ENCODE measurements at places on chromosomes 2 and 18.

DNA sequence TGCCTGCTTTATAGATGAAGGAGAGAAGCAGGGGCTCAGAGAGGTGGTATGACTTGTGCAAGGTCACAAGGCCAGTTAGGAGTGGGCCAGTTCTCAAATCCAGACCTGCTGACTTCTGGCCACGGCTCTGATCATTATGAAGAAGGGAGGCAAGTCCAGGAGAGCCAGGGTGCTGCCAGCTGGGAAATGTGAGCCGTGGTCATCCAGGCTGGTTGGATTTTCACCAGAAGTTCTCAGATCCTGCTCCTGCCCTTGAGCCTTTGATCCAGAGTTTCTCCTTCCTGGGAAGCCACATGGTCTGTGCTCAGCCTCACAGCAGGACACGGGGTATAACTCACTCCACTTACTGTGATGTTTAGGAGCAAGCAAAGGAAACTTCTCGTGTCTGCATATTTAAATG lies 239.9 kb downstream of the KLHL29 start:
- no peak for DNase-seq

DNA sequence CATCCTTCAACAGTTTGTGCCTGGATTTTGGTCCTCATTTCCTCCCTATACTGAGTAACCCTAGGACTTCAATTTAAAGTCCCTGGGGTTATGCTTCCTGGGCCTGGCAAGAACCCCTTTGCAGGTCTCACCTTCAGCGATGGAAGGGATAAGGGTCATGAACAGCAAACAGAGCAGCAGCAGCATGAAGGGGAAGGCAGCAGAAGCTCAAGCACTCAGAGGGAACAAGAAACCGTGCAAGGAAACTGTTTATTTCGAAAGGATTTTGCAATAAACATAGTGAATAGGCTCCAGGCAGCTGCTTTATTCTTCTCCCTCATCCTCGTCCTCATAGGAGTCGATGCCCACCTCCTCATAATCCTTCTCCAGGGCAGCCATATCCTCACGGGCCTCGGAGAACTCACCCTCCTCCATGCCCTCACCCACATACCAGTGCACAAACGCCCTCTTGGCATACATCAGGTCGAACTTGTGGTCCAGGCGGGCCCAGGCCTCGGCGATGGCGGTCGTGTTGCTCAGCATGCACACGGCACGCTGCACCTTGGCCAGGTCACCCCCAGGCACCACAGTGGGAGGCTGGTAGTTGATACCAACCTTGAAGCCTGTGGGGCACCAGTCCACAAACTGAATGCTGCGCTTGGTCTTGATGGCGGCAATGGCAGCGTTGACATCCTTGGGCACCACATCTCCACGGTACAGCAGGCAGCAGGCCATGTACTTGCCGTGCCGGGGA lies 2.8 kb upstream of the TUBA4B start:
- DNase-seq = no peak

GRCh38 chr2:212984129-212984528 lies 167.3 kb downstream of the IKZF2 start:
- DNase-seq = no peak

DNA sequence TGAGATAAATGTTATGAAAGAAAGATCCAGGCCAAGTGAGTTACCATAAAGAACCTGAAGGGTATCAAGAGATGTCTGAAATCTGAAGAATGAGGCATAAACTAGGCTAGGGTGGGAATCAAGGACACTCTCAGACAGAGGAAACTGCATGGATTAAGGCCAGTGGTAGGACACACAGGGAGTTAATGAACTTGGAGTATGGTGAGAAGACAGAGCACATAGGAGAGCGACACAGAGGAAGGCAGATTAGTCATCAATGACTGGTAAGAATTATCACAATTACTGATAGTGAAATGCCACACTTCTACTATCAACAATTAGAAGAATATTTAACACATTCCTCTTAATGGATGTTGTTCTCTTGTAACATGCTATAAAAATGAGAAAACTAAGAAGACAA lies 76.9 kb downstream of the TTC21B start:
- DNase-seq = no peak

GRCh38 chr2:52145005-52145404 lies 1113.1 kb upstream of the NRXN1 start:
- no peak for DNase-seq

GRCh38 chr18:42426496-42427015 lies 471.5 kb downstream of the PIK3C3 start:
- no peak for DNase-seq

DNA sequence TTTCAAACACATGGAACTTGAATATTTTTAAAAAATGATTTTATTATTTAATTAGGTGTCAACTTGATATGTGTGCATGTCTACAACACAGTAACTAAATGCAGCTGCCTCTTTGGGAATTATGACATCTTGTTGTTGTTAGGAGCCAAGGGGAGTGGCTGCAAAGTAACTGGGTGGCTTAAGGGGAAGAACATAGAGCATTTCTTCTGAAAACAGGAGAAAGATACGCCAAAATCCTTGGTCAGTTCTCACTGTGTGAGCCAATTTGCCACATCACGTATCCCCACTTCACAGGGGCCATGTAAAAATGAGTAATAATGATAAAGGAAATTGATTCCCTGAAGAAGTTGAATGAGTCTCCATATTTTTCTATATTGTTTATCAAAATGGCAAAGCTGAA lies 309.8 kb upstream of the COL3A1 start:
- no peak for DNase-seq

GRCh38 chr2:105928563-105928962 lies 183.9 kb downstream of the NCK2 start:
- DNase-seq = no peak

- no peak for DNase-seq
Observed at GRCh38 chr2:114046866-114047435, 157.1 kb downstream of the ACTR3 start.

GRCh38 chr2:64344999-64345576 lies 108.9 kb upstream of the LGALSL start:
- DNase-seq = no peak

DNA sequence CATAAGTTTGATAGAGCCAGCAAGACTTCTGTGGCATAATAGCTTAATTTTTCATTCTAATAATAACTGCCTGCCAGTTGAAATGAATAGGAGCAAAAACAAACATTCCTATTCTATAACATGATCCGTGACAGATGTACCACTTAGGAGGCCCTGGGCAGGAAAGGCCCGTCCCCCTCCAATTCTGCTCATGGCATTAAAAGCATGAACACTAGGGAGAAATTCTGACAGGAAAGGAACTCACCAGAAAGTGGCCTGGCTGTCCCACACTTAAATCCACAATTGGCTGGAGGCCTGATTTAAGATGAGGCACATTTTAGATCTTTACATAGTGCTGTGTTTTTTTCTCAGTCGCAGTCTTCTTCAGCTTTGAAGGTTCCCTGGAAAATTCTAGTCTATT lies 261.9 kb upstream of the ETAA1 start:
- DNase-seq = no peak

- no peak for DNase-seq
Observed at GRCh38 chr18:6486313-6486712, 71.6 kb upstream of the L3MBTL4 start.

GRCh38 chr2:168184681-168185513 lies 62.5 kb downstream of the STK39 start:
- DNase-seq = no peak

- no peak for DNase-seq
Observed at GRCh38 chr2:121356058-121356640, 71.1 kb upstream of the TFCP2L1 start.

DNA sequence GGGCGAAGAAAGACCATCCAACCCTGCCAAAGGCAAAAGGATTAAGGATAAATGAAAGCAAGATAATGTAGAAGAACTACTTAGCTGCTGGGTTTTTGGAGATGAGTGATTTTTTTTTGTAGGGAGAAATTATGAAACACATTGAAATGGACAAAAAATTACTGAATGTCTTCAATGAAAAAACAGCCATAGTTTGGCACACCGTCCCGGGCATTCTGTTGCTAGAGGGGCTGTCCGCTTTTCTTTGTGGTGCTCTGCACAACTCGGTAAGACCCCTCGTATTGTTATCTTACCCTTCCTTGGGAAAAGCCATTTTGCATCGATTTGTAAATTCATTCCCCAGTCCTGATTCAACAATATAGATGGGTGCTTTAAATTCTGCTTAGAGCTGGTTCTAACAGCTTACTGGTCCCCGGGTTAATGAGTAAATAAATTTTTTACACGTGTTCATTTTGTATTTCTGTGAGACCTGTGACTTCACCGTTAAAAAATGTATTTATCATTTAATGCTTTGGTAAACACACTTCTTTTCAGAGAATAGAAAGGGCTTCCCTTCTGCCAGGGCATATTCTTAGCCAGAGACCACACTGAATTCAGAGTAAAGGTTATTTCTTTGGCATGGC lies 912 bp upstream of the LAPTM4A start:
- no peak for DNase-seq

DNA sequence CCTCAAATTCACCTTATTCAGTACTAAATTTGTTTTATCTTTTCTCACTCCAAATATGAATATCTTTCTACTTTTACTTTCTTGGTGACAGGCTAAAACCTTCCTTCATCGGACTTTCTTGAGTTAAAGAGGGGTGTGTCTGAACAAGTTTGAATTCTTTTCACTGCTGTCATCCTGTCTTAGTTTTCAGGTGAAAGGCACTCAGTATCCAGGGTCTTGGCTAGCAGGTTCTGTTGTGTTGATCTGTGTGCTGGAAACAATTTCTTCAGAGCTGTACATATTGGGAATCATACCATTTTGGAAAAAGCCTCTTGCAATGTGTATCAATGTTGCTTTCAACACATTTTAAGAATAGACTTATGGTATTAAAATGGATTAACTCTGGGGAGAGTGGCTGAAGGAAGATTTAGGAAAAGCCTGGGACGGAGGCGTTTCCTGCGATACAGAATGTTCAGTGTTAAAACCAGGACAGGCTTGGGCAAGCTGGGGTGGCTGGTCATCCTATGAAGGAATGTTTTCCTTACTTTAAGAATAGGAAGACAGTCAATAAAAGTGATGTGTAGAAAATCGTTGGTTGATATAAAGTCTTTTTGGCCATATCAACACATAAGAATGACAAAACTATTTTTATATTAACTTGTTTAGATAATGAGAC lies 350.7 kb upstream of the SPRED2 start:
- no peak for DNase-seq

DNA sequence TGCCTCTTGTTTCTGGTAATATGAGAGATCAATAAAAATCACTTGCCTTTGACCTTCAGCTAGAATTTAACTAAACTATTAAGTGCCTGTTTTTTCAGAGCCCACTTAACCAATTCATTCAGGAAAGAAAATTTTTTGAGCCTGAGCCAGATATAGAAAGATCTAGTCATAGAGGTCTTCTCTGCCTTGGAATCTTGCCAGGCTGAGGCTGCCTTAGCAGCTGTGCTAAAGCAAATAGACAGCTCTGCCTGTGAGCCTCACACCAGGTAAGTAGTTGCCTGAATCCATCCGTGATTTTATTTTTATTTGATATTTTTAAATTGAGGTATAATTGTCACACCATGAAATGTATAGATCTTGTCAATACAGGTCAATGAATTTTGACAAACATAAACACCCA lies 27.4 kb downstream of the EVX2 start:
- DNase-seq = no peak

GRCh38 chr2:107072150-107072940 lies 186.4 kb upstream of the ST6GAL2 start:
- no peak for DNase-seq

GRCh38 chr18:44878335-44878734 lies 197.6 kb downstream of the SETBP1 start:
- no peak for DNase-seq

- no peak for DNase-seq
Observed at GRCh38 chr2:45545943-45546342, 65.1 kb downstream of the SRBD1 start.

GRCh38 chr2:159402790-159403189 lies 116.3 kb upstream of the WDSUB1 start:
- no peak for DNase-seq

DNA sequence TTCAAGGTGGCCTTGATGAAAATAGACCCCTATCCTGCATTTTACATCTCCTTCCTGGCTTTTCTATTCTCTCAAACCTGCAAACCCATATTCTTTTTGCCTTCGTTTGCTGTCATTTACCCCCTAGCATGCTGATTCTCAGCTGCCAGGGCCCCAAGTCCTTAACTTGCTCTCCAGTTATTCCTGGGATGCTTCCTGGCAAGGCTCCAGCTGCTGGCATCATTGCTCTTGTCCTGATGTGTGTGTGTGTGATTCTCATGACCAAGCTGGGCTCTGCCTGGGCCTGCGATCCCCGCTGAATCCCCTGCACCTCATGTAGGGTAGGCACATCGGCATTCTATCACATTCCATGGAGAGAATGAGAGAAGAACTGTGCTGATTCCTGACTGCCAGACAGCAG lies 11.9 kb downstream of the NPAS2 start:
- no peak for DNase-seq

DNA sequence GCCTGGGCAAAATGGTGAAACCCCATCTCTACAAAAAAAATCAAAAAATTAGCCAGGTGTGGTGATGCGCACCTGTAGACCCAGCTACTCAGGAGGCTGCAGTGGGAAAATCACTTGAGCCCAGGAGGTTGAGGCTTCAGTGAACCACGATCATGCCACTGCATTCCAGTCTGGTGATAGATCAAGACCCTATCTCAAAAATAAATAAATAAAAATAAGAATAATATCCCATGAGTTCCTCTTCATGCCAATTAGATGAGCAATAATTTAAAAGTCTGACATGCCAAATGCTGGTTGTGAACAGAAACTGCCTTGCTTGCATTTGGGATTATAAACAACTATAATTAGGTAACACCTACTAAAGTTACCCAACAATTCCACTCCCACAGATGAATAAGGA lies 22.1 kb upstream of the ANKRD44 start:
- no peak for DNase-seq

DNA sequence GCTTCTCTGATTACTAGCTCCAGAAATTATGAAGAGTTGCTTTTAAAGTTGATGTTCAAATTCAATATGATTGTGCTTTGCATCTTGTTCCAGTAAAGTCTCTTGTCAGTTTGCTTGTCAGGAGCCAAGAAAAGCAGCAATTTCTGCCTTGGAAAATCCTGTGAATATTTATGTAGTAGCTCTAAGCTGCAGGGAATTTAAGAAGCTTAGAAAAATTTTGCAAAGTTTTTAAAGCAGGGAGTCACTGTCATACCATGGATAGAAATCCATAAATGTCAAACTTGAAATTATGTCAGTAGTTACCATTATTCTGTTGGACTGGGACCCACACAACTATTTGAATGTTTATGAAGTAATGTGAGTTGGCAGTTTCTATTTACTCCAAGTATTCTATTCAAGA lies 169.3 kb downstream of the TMEM200C start:
- no peak for DNase-seq

DNA sequence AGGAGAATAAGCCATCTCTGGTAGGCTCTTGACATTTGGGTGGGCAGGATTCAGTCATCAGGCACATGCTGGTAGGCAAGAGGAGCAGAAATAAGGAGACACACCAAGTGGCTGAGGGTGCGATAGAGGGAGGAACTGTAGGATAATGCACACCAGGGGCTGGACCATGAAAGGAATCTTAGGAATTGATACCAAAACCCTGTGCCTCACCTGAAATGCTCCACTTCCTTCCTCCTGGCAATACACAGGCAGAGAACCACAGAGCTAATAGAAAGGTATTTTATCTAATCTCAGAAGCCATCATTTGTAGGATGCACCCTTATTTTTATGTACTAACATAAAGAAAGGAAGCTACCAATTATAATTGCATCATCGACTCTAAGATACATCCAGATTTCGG lies 4.4 kb upstream of the CYP1B1 start:
- no peak for DNase-seq
